ENCODE measurements at places on chromosomes 3 and 15. TPM values are rescaled to one million over a fixed set of nuclear protein-coding genes. Genes with fewer than 3 reads are reported as not detected.

The STT3B gene
- 120 TPM for total RNA-seq

The PLSCR2 gene
- not detected for total RNA-seq

The ZFYVE19 gene
- total RNA-seq = 29.7 TPM

The CCDC9B gene
- 61.7 TPM for total RNA-seq

The SKOR1 gene
- total RNA-seq = not detected

The LRRIQ4 gene
- 0.04 TPM for total RNA-seq

The CFAP100 gene
- total RNA-seq = not detected

DNA sequence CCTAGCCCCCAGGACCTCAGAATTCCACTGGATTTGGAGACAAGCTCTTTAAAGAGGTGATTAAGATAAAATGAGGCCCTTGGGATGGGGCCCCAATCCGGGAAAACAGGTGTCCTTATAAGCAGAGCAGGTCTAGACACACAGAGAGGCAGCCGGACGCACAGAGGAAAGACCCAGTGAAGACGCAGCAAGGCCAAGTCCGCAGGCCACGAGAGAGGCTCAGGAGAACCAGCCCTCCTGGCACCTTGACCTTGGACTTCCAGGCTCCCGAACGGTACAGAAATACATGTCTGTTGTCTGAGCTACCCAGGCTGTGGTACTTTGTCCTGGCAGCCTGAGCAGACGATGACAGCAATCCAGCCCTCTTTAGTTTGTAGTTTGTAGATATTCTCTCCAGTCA is 324.5 kb downstream of the OCA2 start:
- no peak for DNase-seq

DNA sequence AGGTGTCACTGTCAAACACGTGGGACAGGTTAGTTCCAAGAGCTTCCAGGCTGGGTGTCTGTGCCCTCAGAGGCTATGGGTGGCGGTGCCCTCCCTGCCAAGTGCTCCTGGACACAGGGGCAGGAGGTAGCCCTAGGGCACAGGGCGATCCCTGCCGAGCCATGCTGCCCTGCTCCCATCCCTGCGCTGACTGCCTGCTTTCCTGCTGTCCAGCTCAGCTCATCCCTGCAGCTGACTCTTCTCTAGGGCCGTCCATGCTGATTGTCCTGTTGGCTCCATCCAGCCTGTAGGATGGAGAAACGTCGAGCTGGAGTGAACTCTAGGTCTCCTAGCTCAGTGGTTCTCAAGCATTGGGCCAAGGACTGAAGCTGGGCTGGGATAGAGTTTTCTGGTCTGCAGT is 3.7 kb downstream of the PDIA5 start:
- no peak for DNase-seq

GRCh38 chr3:23567917-23568316 is 237.8 kb upstream of the UBE2E1 start:
- peak; percentile 95 for DNase-seq

DNA sequence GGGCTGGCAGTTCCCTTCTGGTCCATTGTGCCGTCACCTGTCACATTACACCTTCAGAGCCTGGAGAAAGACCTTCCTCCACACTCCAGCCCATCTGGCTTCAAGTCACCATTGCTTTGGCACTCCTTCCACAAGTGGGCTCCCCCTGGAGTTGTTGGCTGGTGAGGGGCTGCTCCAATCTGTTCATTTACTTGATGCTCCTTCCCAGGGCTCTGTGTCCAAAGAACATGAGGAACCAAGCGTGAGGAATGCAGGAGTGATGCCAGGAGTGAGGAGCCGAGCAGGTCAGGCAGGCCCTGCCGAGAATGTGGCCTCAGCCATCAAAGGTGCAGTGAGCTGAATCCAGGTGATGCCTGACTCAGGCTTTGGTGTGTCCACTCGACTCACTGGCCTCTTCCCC is 57.2 kb downstream of the OXNAD1 start:
- DNase-seq = no peak

GRCh38 chr15:41585127-41586047 is 26.4 kb downstream of the TYRO3 start:
- DNase-seq = peak; percentile 64

DNA sequence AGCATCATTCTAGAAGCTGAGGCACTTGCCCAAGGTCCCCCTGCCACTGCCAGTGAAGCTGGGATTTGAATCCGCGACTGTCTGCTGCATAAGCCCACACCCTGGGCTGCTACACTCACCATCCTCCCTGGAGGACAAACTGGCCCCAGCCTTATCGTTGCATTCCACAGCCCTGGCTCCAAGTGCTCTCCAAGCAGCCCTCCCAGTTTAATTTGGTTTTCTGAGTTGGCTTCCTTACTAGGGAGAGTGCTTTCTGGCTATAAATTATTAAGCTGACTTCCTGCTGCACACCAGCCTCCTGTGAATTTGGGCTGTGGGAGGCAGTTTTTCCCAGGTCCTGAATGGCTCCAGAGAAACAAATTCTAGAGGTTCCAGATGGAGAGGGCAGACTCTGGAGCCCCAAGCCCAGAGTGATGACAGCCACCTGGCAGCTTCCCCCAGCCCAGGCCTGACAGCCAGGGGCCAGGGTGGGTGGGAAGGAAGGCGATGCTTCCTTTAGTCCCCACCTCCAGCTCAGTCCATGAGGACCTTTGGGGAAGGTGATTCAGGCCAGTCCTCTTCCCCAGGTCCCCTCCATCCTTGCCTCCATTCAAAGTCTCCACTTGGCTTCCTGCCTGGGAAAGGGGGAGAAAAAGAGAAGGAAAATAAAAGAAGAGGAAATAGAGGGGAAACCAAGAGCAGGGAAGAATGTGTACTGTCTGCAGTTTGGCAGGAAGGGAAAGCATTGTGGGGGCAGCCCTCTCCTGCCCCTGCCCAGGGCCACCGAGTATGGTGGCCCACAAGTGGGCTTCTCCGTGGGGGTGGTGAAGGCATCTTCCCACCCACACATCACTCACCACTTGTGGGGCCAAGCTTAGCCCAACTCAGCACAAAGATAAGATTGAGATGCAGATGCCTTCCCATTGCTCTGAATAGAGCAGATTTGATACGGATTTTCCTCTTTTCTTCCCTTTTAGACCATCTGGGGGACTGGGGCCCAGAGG is 69.6 kb downstream of the SEMA5B start:
- no peak for DNase-seq

- DNase-seq = peak; percentile 72
Measured at GRCh38 chr15:89149501-89150101, 61.3 kb downstream of the ABHD2 start.

Data from foreskin keratinocyte (primary cell).